ENCODE measurements at places on chromosomes 5 and 9.

DNA sequence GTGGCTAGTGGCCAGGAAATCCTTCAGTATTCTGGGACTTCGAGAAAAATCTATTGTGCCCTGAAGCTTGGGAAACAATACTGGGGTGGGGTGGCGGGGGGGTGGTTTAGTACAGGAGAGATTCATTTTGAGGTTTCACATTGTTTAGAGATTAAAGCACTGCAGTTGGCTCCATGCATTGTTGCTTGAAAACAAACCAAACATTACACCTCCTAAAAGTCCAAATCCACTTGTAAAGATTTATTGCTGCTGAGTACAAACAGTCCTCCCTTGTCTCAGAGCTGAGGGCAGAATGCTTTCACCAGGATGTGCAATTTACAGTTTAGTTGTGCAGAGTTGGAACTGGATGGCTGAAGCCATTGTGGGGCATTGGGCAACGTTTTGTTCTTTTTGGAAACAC is 49.4 kb downstream of the GGTA1 start:
- DNase-seq = no peak

DNA sequence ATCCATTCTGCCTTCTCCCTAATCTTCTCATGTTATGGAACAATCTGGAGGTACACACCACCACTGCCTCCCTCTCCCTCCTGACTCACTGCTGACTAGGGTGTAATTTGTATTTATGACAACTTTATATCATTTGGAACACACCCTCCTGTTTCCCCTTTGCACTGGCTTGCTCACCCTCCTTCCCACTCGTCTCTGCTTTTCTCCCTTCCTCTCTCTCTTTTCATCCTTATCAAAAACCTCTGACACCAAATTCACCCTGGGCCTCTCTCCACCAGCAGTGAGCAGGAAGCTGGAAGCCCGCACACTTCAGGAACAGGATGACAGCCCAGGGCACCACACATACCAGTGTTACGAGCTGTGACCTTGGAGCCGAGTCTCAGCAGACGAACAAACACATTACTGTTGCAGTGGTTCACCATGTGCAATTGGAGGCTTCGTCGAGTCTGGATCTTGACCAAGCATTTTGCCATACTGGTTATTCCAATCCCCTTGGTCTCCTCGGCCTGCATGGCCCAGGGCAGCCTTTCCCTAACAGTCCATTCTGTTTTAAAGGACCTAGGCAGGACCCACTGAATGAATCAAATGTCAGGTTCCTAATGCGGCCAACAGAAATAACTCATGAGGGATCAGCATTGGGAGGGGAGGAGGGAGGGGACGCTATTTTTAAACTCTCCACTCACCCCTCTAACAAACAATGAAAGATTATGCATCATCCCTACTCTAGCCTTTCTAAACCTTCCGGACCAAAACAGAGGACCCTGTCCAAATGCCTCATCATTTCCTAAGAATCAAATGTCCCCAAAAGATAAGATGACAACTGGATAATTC is 203.9 kb upstream of the RASEF start:
- DNase-seq = no peak

GRCh38 chr9:100486479-100487176 is 13.7 kb downstream of the TMEFF1 start:
- DNase-seq = no peak

DNA sequence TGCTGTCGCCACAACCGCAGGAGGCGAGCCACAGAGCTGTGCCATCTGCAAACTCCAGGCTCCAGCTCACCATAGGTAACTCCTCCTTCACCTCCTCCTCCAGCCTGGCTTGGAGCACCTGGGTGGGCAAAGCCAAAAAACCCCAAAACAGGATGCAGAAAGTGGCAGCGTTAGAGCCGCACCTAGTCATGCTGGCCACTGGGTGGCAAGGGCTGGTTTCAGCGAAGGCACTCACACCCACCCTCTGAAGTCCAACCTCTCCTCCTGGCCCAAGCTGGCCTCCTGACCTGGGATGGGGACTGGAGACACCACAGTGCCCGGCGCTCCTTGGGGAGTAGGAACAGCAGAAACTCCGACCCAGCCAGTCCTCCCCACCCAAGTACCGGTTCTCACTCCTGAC is 28.7 kb upstream of the ZNF354B start:
- DNase-seq = no peak

GRCh38 chr9:114445616-114446015 is 57.8 kb upstream of the AKNA start:
- no peak for DNase-seq

GRCh38 chr5:11684607-11685006 is 219.6 kb downstream of the CTNND2 start:
- DNase-seq = no peak

DNA sequence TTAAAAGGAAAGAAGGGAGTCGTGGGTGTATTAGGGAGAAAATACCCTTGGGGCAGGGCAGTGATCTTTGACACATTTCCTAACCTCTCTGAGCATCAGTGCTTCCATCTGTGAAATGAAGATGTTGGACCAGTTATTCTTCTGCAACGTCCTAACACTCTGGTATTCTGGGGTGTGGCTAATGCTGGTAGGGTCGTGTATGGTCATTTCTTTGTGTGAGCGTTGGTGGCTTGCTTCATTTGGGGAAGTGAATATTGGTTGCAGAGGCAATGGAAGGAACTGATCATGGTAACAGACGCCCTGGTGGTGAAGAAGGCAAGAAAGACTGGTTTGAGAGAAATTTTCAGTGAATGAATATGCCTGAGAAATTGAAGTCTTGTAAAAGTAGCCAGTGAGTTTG is 67.9 kb upstream of the TTC23L start:
- DNase-seq = no peak

- DNase-seq = no peak
These were observed 523 bp upstream of the WWC1 start for GRCh38 chr5:168290902-168291341.

- DNase-seq = no peak
These were observed 26.3 kb upstream of the TENT4A start for GRCh38 chr5:6686915-6687409.

DNA sequence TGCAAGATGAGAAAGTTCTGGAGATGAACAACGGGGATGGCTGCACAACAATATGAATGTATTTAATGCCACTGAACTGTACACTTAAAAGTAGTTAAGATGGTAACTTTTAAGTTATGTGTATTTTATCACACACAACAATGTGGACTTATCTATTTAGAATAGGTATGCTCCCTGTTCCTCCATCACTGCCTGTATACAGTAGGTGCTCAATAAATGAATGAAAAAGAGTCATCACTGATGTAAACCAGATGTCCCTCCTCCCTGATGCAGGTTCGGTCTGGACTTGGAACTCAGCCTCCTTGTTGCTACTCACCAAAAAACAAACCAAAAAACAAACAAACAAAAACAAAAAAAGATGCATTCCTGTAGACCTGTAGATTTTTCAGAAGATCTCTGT is 65.9 kb upstream of the BOD1 start:
- DNase-seq = no peak

GRCh38 chr9:88828018-88828417 is 163.2 kb upstream of the S1PR3 start:
- no peak for DNase-seq

DNA sequence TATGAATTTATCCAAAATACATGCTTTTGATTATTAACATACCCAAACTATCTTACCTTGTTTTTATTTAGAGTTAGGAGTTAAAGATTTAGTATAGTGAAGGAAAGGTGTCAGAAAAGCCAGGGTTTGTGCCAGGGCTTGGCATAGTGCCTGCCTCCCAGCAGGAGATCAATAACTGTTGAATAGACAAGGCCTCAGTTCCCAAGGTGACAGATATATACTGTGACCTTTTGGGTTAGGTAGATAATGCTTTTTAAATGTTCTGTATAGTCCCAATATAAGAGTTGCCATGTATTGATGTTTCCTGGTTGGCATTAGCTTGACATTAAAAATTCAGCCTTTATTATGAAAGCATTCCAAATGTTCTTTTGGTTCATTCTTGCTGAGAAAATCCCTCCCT is 121.8 kb downstream of the MCTP1 start:
- DNase-seq = no peak

GRCh38 chr9:20264896-20265295 is 357.4 kb downstream of the MLLT3 start:
- no peak for DNase-seq

GRCh38 chr5:176650354-176650884 is 3.1 kb downstream of the TSPAN17 start:
- DNase-seq = no peak

GRCh38 chr5:170069512-170069911 is 36.2 kb upstream of the FOXI1 start:
- no peak for DNase-seq

- DNase-seq = no peak
These were observed 8.7 kb downstream of the HMGCS1 start for GRCh38 chr5:43304525-43304924.

- no peak for DNase-seq
These were observed 218.7 kb upstream of the EFNA5 start for GRCh38 chr5:107889387-107889786.

DNA sequence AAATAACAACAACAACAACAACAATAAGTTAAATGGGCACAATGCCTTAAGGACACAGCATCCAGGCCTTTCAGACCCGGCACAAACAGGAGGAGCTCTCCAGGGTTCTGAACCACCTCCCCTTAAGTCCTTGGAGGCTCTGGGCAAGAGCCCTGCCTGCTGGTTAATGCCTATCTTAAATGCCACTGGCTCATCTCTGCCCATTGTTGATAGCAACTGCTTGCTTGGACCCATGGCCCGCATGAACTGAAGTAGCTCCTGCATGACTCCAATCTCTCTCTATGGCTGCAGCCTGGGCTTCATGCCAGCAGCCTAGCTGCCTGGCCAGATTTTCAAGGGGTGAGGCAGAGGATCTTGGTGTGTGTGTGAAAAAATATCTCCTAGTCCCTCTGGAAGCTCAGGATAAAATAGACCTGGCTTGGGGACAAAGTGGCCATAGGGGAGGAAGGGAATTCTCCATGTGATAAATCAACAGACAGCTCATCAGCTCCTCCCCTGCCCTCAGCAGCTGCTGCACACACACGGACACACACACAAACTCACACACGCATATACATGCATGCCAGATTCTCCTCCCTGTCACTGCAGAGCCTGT is 27.4 kb downstream of the FAM219A start:
- no peak for DNase-seq

- no peak for DNase-seq
These were observed 238.3 kb upstream of the NUDT12 start for GRCh38 chr5:103800741-103801495.

DNA sequence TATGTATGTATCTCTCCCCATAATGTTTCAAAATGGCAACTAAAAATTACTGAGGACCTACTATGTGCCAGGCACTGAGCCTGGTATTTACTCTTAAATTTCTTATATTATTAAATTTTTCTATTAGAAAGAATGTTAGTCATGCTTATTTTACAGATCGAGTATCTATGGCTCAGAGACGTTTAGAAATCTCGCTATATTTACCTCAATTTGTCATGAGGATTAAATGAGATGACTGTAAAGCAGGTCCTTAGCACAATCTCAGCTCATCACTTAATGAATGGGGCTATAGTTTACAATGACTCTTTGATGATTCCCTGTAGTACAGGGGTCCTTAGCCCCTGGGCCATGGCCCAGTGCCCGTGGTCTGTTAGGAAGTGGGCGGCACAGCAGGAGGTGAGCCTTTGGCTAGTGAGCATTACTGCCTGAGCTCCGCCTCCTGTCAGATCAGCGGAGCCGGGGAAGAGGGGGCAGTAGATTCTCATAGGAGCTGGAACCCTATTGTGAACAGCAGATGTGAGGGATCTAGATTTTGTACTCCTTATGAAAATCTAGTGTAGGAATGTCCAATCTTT is 15.5 kb downstream of the ENC1 start:
- DNase-seq = no peak

- no peak for DNase-seq
These were observed 25.1 kb upstream of the PRDM12 start for GRCh38 chr9:130639124-130639765.

GRCh38 chr5:163478126-163478981 is 17.9 kb downstream of the HMMR start:
- no peak for DNase-seq

DNA sequence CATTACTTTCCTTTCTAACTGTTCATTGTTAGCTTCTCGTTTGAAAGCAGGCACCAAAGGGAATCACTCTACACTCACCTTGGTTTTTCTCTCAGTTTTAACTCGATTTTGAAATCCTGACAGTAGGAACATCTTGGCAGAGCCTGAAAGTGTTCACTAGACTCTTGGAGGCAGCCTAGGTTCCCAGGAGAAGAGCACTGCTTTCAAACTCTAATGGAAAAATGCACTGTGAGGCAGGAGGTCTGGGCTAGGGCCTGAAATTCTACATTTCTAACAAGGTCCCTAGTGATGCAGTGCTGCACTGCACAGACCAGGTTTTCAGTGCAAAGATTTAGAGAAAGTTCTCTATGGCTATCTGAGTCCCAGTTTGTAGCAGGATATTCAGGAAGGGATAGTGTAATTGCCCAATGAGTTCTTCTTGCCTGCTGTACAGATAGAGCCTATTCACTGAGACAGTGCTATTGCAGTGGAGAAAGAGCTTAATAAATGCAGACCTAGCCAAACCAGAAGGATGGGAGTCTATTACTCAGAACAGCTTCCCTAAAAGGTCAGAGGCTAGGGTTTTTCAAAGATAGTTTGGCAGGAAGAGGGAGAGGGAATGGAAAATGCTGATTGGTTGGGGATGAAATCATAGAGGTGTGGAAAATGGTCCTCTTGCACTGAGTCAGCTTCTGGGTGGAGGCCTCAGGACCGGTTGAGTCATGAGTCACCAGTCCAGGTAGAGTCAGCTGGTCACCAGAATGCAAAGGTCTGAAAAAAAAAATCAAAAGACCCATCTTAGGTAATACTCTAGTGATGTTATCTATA is 153.9 kb downstream of the GPBP1 start:
- DNase-seq = no peak

- DNase-seq = no peak
These were observed 33.8 kb upstream of the IL17B start for GRCh38 chr5:149412783-149413476.

All from activated T-helper 9 cell treated with anti-CD3 and anti-CD28 coated beads, Interleukin-2, amount 50 U/mL, for 16 hours (primary cell).